Breast epithelium (tissue), 4 donors: ENCODE measurements at places on chromosomes 1 and 21. TPM values are rescaled to one million over a fixed set of nuclear protein-coding genes. Genes with fewer than 3 reads are reported as not detected.

The MSH4 gene
- total RNA-seq, result 0.88 TPM

The SNIP1 gene
- total RNA-seq, result 14.7 TPM

The RPE65 gene
- total RNA-seq, result not detected

GRCh38 chr1:43766086-43766784 lies 58.9 kb downstream of the ST3GAL3 start:
- DNase-seq, result no peak

DNA sequence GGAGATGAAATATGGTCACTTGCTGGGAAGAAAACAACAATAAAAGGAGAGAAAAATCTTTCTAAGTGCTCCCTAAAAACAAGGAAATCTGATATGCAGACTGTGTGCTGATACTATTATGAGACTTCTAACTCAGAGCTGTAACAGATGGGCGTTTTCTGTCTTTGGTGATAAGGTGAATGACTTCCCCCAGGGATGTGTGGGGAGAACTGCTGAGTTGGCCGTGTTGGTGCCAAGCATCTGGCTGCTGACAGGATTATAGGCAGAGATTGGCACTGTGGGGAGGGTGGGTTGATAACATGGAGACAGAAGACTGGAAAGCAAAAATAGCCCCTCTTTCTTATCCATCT lies 438.5 kb upstream of the PLXNA2 start:
- no peak for DNase-seq

- DNase-seq, result peak; percentile 72
These were observed at the start of gene RORC for GRCh38 chr1:151831605-151832004. TSS of gene RORC (minus strand) at chr1:151831802. CDS start at chr1:151831764, 38 bp downstream.

- DNase-seq, result no peak
These were observed 60.4 kb downstream of the SDC3 start for GRCh38 chr1:30848130-30848529.
